Activated naive CD4-positive, alpha-beta T cell treated with anti-CD3 and anti-CD28 coated beads, Interleukin-2, amount 50 U/mL, for 72 hours (primary cell): ENCODE measurements at places on chromosomes 13 and 19. TPM values are rescaled to one million over a fixed set of nuclear protein-coding genes. Genes with fewer than 3 reads are reported as not detected.

GRCh38 chr19:11324748-11325389 lies 14.6 kb downstream of the RAB3D start:
- no peak for DNase-seq

DNA sequence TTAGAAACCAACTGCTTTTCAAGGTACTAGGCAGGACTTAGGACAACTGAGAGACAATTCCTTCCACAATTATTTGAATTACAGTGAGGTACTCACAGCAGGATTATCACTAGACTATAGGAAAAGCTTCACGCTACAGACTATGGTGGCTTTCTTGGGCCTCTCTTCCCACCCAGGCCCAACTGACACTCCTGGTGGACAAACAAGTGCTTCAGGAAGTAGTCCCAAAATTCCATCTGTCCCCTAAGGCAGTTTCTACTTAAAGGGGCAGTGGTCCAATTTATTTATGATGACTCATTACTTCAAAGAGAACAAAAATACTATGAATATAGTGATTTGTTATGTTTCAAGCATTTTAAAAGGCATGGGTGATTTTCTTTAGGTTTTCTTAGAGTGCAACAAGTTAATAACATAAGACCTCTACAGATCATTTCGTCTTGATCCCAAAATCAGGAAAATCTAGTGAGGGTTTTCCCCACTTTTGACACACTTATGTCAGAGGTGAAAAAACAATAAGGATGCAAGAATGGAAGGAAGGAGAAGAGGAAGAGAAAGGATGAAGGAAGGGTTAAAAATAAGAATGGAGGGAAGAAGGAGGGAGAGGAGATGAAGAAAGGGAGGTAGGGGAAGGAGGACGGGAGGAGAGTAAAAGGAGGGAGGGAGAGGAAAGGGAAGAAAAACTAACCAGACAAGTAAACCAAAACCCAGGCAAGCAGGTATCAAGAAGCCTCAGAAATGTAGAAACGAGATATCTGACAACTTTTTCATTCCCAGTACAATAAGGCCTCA lies 100.7 kb downstream of the SERP2 start:
- no peak for DNase-seq

- no peak for DNase-seq
Measured at GRCh38 chr19:42057846-42058245, 12.2 kb downstream of the GRIK5 start.

GRCh38 chr13:46905249-46905648 lies 8.4 kb upstream of the HTR2A start:
- DNase-seq = no peak

DNA sequence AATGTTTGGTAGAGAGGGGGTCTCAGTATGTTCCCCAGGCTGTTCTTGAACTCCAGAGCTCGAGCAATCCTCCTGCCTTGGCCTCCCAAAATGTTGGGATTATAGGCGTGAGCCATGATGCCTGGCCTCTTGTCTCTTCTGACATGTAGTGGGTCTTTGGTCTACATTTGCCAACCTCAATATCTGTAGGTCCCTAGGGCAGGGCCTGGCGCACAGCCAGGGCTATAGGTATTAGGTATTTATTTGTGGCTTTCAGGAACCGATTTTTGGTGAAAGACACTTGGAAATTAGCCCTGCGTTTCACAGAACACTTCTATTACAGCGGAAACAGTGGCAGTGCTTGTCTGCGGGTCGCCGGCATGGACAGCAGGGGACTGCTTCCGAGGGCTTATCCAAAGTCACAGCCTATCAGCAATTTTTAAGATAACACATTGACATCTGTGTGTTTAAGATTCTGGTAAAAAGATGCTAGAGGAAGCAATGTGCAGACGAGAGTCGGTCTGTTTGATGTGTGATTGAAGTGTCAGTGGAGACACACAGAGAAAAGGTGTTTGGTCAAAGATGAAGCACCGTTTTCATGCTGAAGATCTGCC lies 14.5 kb downstream of the ZNF536 start:
- no peak for DNase-seq

LSM14A gene
- 77.3 TPM for total RNA-seq

KLF2 gene
- 0.56 TPM for total RNA-seq

IGFL2 gene
- not detected for total RNA-seq
